ENCODE measurements at places on chromosomes 12 and 14.

DNA sequence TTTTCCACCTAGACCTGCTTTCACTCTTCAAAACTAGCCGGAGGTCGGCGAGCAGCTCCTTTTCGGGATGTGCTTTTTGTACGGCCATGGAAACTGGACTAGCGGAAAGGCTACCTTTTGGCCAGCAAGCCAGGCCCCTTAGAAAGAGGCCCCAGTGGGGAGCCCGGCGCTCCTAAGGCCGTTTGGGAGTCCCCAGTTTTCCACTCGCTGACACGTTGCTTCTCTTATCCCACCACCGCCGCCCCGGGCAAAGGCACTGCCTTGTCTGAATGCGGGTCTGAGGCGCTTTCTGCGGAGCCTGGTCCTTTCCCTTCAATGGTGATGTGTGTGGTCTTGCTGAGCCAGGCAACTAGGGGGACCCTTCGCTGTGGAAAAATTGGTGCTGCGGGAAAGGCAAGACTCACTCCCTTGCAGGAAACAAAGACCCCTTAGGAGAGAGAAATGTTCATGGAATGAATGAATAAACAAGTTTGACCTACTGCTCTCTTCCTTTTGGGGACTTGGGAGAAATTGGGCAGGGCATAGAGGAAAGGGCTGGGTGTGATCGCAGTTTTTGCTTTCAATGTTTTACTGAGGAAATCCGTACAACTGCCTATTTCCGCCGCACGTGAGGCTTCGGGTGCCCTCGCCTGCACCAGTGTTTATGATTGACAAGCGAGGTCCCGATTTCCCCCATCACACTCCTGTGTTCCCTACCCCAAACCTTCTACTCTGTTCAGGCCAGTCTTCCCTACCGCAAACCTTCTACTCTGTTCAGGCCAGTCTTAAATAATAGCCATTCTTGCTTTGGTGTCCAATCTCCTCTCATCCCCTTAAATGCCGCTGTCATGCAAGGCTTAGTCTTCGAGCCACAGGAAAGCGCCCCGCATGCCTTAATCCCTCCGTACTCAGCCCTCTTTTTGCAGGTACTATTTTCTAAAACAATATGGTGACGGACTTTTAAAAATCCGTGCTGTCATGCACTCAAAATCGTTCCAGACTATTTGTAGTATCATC, 1.0 kb upstream of the SLC38A2 start:
- peak; percentile 16 for DNase-seq

- no peak for DNase-seq
These were observed 37.7 kb upstream of the TXNRD1 start for GRCh38 chr12:104177663-104178501.

GRCh38 chr12:28893365-28893764, 255.7 kb upstream of the FAR2 start:
- DNase-seq = no peak

- no peak for DNase-seq
These were observed 94.4 kb downstream of the BICD1 start for GRCh38 chr12:32201096-32201495.

GRCh38 chr12:96083020-96083719, 47.8 kb upstream of the LTA4H start:
- DNase-seq = no peak

DNA sequence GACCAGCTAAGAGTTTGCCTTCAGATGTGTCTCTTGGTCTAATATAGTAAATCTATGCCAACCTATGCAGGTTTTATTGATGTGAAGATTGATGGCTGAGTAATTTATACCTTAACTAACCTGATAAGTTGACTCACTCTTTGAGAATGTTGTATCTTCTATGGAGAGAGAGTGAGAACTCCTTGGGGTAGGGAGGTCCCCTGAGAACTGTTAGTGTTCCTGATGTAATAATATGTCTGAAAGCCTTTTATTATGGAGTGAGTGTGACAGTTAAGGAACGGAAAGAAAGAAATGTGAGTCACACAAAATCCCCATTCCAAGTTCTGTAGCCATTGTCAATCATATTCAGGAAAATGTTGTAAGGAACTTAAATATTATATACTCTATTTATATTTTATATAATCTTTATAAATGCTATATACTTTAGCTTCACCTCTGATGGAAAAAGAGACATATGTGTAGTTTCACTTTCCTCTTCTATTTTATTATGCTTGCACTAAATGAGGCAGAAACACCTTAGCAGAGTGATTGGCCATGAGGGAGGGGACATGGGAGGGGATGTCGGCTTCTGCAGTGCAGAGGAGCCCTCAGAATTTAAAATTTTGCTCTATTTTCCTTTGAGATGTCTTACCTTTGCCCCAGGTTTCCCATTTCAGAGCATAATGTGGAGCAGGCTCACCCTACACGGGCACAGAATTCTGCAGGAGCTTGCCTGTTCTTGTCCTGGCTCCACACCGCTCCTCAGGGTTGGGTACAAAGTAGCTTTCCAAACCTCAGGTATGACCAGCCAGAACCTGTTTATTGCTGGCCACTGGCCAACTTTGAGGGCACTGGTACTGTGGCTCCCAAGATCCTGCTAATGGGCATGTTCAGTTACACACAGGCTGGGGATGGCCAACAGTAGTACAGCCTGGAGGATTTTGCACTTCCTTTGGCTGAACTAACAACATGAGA, 57.7 kb downstream of the ARF6 start:
- no peak for DNase-seq

DNA sequence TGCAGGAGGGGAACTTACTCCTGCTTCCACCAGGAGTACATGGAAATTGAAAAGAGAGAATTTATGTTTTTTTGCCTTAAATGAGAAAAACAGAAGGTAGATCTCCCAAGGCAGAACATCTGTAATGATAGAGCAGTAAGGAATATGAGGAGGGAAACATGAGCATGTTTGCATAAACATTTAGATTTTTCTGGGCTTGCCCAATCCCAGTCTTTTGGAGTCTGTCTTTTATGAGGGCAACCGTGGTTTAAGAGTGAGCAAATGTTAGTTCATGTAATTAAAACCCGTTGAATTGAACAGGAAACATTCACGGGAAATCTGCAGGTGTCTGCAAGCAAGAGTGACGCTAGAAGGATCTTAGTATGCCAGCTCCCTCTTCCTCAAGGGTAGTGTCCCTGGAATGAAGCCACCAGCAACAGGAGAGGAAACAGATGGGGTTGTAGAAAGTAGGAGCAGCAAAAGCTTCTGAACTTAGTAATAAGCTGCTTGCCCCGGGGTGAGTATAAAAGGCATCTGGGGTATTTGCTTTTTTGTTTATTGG, 79.3 kb downstream of the ARF6 start:
- no peak for DNase-seq

DNA sequence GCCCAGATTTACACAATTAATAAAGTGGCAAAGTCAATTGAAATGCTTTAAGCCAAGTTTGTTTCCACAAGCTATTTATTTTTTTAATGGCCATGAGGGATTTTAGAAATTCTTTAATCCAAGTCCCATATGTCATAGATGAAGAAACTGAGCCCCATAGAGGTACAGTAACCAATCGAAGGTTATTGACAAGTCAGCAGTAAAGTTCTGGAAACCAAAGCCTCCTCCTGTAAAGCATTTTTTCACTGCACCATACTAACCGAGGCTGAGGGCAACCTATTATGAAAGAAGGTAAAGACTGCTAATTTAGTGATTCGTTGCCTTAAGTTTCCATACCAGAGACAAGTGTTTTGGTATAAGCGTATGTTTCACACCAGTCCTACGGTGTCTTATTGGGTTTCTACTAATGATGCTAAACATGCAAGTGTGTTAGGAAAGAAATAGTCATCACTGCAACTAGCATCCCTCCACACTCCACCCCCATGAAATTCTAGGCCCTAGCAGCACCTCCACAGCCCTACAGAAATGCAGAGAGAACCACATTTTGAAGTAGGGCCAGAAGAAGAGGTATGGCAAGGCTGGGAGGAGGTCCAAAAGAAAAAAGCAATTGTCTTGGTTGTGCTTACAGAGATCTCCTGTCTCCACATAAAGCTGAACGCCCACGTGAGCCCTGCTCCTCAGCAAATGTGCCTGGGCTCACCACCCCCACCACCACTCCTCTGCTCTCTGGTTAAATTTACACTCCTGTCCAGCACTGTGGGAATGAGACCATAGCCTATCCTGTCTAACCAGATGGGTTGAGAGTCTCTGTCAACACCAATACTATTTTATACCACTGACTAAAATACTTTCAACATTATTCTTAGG, 271.1 kb upstream of the G2E3 start:
- no peak for DNase-seq

DNA sequence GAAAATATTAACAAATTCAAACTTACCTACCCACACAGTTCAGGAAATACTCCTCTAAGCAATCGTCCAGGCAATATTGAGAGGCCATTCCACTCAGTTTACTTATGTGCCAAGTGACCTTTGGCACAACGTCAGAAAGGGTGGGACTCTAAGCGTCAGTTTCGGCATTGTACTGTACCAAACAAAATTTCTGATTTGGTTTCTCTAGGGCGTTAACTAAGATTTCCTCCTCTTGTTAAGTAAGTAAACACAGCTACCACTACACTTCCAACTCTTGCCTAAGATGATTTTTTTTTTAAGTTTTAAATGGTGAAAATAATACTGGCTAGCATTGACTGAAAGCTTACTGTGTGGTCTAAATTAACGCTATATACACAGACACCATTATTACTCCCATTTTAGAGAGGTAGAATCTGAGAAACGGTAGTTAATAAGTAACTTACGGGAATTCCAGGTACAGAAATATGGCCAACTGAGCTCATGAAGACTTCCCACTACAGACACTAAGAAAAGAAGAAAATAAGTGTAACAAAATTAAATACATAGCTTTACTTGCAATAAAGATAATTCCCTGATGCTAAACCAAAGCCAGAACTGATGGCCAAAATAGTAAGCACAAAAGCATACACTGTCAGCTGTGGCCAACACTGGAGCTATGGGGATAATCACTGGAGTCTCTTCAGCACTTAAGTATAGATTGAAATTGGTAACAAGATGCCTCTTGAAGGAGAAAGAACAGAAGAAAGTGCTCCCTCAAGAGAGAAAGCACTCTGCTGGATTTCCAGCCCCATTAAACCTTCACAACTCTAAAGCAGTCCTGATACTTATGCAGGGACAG, 76.1 kb downstream of the EPS8 start:
- DNase-seq = no peak

- no peak for DNase-seq
These were observed 33.2 kb upstream of the IRF2BPL start for GRCh38 chr14:77061630-77062257.

- DNase-seq = no peak
These were observed 5.1 kb upstream of the TNFAIP2 start for GRCh38 chr14:103118018-103118662.

DNA sequence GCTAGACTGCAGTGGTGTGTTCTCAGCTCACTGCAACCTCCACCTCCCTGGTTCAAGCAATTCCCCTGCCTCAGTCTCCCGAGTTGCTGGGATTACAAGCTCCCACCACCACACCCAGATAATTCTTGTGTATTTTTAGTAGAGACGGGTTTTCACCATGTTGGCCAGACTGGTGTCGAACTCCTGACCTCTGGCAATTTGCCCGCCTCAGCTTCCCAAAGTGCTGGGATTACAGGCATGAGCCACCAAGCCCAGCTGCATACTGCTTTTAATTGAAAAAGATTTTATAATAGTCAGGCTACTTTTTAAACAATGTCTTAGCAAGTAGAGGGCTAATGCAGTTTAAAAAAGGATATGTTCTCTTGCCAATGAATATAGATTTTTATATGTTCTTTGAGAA, 668.9 kb downstream of the SLC6A15 start:
- DNase-seq = no peak

GRCh38 chr12:56885316-56885715, 48.9 kb downstream of the SDR9C7 start:
- no peak for DNase-seq

DNA sequence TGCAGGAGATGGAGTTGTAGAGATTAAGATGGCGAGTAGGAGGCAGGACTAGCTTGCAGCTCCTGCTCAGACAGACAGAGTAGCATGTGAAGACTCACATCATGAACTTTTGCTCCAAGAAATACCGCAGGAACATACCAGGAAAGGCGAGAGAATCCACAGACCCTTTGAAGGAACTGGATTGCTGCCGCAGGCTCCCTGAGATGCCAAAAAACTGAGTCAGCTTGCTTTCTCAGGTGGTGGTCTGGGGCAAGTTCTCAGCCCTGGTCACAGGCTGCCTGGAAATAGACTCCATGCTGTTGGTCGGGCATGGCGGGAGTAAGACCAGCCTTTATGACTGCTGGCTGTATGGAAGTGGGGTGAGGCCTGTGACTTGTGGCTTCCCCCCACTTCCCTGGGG, 163.6 kb upstream of the NAV3 start:
- DNase-seq = no peak

DNA sequence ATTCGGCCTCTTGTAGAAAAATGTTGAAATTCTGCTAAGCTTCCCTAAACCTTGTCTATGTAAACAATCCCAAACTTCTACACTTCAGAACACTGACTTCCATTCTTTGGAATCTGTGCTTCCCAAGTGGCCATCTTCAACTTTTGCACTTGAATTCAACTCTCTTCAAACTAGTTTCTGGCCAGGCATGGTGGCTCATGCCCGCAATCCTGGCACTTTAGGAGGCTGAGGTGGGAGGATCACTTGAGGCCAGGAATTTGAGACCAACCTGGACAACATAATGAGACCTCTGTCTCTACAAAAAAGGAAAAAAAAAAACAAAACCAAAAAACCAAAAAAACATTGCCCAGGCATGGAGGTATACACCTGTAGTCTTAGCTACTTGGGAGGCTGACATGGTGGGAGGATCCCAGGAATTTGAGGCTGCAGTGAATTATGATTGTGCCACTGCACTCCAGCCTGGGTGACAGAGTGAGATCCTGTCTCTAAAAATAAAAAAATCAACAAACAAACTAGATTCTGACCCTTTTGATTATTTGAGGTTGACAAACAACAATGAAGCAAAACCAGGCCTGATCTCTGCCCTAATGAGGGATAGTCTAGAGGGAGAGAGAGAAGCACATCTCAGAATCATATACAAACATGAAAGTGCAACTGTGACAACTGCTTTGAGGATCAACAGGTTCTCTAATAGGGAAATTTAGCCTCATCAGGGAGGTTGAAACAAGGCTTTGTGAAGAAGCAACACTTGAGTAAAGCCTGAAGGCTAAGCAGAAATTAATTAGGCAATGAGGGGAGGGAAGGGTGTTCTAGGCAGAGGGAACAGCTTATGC, 11.6 kb upstream of the C12orf75 start:
- DNase-seq = no peak

DNA sequence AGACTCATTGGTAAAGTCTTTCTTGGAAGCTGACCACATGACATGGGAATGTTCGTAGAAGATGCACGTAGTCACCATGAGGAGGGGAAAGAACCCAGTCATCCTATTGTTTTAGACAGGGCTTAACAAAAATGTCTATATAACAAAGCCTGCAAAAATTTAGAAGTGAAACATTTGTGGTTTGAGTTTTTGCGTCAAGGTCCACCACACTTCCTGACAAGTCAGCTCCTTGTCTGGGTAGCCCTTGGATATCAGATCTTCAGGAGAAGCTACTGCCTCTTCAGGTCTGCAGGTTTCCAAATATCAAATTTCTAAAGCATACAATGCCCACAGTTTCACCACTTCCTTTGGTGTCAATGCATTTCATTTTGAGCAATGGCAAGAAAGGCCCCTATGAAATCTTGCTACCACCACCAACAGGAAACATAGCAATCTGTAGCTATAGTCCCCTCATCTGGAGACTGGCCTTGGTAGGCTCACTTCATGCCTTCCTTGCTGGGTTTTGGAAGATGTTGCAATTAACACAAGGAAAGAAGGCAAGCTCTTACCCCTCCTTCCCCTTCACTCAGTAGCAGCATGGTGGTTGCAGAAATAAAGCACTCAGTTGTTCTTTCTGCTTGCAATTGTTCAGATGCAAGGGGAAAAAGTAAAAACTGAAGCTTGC, 235.2 kb downstream of the PCNX1 start:
- no peak for DNase-seq

GRCh38 chr12:87383680-87384079, 645.5 kb downstream of the C12orf50 start:
- no peak for DNase-seq
